ENCODE measurements at places on chromosomes 5 and 9. TPM values are rescaled to one million over a fixed set of nuclear protein-coding genes. Genes with fewer than 3 reads are reported as not detected.

The NR5A1 gene
- not detected for total RNA-seq

The CER1 gene
- not detected for total RNA-seq

GRCh38 chr9:137611623-137612609 lies 6.4 kb downstream of the ARRDC1 start:
- H3K4me3 ChIP-seq, result peak overlapping the region; percentile 9
- DNase-seq, result peak; percentile 94
- no peaks in the 10 kb centered on the region for H3K27me3 ChIP-seq
- peaks cover 2% of the 10 kb centered on the region for H3K36me3 ChIP-seq
- peaks cover 33% of the 10 kb centered on the region for H3K4me1 ChIP-seq

DNA sequence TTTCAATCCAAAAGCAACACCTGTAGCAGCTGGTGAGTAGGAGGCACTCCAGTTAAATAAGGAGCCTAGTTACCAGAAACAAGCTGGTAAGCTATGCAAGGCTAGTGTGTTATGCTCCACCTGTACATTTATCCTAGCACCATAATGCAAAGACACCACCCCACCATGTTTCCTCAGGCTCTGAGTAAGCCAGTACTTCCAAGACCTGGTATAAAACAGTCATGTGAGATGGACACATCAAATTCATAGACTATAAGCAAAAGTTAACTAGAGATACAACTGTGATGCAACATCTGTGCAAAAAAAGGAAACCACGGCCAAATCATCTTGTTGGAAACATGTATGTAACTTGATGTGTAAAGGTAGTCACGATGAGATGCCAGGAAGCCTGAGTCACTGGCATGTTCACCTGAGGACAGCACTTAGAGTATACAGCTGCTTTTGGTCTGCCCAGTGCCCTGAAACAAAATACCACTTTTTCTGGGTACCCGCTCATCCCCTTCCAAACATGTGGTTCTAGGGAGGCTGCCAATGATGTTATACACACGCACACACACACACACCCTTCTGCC lies 66.1 kb downstream of the CDK5RAP2 start:
- no peaks in the 10 kb centered on the region for H3K27me3 ChIP-seq
- no peak for DNase-seq
- H3K27ac ChIP-seq, result no peak overlapping the region
- H3K4me3 ChIP-seq, result no peak overlapping the region
- peaks cover 27% of the 10 kb centered on the region for H3K36me3 ChIP-seq
- peaks cover 3% of the 10 kb centered on the region for H3K4me1 ChIP-seq

- H3K27ac ChIP-seq, result no peak overlapping the region
- H3K36me3 ChIP-seq, result no peaks in the 10 kb centered on the region
- DNase-seq, result no peak
- no peak overlapping the region for H3K4me3 ChIP-seq
- H3K4me1 ChIP-seq, result no peaks in the 10 kb centered on the region
- no peaks in the 10 kb centered on the region for H3K27me3 ChIP-seq
Measured at GRCh38 chr5:83172011-83172410, 94.7 kb downstream of the XRCC4 start.

All from chondrocyte (in vitro differentiated cells).